ENCODE measurements at places on chromosomes 6 and 20.
A peak's percentile ranks its signal among the peaks of the same experiment; 100 is the strongest.

- DNase-seq, result no peak
Observed at GRCh38 chr6:2913621-2914317, 10.7 kb upstream of the SERPINB9 start.

- no peak for DNase-seq
Observed at GRCh38 chr6:128569732-128570679, 49.6 kb upstream of the PTPRK start.

- DNase-seq, result peak; percentile 52
Observed at GRCh38 chr6:3356056-3356823, 97.5 kb downstream of the PSMG4 start.

- no peak for DNase-seq
Observed at GRCh38 chr20:24148372-24148771, 159.8 kb upstream of the GGTLC1 start.

- DNase-seq, result no peak
Observed at GRCh38 chr6:37971711-37972390, 152.3 kb downstream of the ZFAND3 start.

DNA sequence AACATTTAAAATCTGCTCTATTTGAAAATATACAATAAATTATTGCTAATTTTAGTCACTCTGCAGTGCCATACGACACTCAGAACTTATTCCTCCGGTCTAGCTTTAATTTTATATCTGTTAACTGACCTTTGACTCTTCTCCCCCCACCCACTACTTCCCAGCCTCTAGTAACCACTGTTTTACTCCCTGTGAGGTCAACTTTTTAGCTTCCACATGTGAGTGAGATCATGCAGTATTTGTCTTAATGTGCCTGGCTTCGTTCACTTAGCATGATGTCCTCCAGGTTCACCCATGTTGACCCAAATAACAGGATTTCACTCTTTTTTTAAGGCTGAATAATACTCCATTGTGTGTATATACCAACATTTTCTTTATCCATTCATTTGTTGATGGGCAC, 80.8 kb downstream of the RPP40 start:
- DNase-seq, result no peak

DNA sequence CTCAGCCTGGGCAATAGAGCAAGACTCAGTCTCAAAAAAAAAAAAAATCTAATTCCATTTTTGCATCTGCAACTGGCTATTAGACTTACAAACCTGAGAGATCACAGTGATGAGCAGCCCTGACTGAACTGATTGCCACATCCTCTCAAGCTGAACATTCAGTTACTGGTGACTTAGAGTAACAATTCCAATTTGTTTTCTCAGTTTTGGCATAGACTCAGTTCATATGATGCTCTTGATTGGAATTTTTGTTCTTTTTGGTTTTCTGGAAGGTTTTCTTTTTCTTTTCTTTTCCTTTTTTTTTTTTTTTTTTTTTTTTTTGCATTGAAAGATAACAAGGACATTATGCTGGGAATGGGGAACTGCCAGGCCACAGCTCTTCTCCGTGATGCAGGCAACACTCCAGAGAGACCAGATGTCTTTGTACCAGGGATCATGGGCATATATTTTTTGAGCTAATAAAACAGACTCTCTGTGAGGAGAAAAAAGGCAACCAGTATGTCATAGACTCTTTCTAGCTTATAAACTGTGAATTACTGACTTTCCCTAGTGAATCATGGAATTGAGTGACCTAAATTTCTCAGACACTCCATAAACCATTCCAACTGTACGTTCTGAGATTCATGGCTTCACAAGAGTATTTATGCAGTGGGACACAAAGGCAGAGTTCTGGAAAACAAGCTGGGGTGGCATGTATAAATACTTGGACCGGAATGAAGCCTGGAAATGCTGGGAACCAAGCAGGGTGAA, 86.0 kb upstream of the SLC2A12 start:
- no peak for DNase-seq

- DNase-seq, result no peak
Observed at GRCh38 chr20:38152175-38152620, 12.9 kb downstream of the TGM2 start.

GRCh38 chr20:50085481-50086365, 27.2 kb downstream of the UBE2V1 start:
- no peak for DNase-seq

GRCh38 chr6:146857980-146858347, 259.2 kb downstream of the ADGB start:
- peak; percentile 19 for DNase-seq

- no peak for DNase-seq
Observed at GRCh38 chr20:59346061-59346460, 45.6 kb downstream of the EDN3 start.

DNA sequence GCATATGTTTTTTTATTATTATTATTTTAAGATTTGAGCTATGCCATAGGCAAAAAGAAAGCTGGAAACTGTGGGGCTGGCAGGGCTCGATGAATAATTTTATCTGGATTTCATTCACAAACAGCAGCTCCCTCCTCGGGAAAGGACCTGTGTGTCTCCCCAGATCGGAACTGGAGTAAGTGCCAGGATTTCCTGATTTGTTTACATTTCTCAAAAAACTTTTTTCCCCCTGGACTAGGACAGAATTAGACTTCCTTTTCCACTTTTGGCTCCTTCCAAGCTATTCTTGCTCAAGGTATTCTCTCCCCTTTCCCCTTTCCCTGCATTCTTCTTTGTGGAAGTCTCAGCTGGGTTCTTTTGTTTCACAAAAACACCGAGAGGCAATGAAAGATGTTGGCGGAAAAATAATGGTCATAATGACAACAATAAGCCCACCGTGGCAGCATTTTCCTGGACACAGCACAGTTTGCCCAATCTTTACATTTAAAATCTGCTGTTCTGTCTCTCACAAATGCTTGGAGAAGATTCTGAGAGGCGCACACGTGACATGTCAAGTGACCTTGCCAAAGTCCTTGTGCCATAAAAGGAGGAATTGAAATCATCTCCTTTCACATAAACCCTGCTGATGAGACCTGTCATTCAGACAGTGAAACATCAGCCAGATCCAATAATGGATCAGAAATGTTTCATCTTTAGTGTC, 85.8 kb upstream of the PREP start:
- DNase-seq, result no peak

GRCh38 chr6:91780270-91780669, 1193.4 kb upstream of the MAP3K7 start:
- DNase-seq, result no peak

DNA sequence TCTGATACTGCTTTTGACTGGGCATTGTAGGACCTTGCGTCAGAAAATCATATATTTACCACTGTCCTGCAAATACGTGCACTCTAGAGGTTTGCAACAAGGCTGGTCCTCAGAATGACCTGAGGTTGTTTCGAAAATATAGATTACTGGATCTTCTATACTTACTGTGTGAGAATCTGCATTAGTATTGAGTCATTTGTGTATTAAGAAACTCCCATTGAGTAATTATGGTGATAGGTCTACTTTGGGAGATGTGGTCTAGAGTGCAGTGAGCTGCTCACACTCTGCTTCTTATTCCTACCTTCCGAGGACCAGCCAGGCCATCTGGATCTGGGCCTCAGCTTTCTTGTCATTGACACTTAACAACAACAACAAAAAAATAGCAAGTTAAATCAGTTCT, 9.6 kb downstream of the KLHL32 start:
- DNase-seq, result no peak

- no peak for DNase-seq
Observed at GRCh38 chr20:19137641-19138040, 74.8 kb upstream of the SLC24A3 start.

GRCh38 chr6:109768485-109768884, 77.4 kb downstream of the FIG4 start:
- no peak for DNase-seq

Data from posterior cingulate gyrus (tissue), 11 donors.